ENCODE measurements at places on chromosomes 5 and 9. TPM values are rescaled to one million over a fixed set of nuclear protein-coding genes. Genes with fewer than 3 reads are reported as not detected.

Gene KIF12
- not detected for total RNA-seq

Gene ARL14EPL
- not detected for total RNA-seq

Gene CSF1R
- 7.8 TPM for total RNA-seq

Gene CEMIP2
- 204 TPM for total RNA-seq

Gene B4GALT7
- total RNA-seq, result 28.7 TPM

Gene C9orf40
- 1.8 TPM for total RNA-seq

Gene ORM1
- total RNA-seq, result not detected

Gene RAB24
- total RNA-seq, result 55.4 TPM

Gene PHF24
- total RNA-seq, result not detected

Gene SPATA6L
- 4.7 TPM for total RNA-seq

Gene IL4
- total RNA-seq, result not detected

Measured in natural killer cell (primary cell).